ENCODE measurements at places on chromosomes 3 and 15.

GRCh38 chr15:51119120-51119519 lies 24.4 kb upstream of the TNFAIP8L3 start:
- no peak for DNase-seq

GRCh38 chr3:49673715-49674496 lies at the start of gene APEH:
TSS of gene APEH (plus strand) at chr3:49674351. CDS start at chr3:49674402, 51 bp downstream.
- peak; percentile 99 for DNase-seq

DNA sequence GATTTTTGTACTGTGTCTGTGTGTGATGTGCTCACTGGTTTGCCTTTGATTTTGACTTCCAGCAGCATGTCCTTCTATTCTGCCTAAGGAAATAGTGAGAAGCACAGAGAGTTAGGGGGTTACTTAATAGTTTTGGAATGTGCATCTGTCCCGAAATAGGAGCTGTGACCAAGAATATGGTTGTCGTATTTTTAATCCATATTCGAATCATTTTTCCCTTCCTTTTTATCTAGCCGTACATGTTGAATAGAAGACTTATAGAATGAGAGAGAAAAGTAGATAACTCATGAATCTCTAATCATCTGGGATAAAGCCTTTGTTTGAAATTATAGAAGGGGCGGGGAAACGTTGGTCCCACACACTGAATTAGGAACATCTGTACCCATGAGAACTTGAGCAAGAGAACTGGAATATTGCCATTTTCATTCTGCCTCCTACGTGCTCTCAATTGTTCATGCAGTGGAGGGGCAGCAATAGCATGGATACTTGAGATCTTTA lies 23.6 kb downstream of the CRTC3 start:
- DNase-seq = peak; percentile 47

DNA sequence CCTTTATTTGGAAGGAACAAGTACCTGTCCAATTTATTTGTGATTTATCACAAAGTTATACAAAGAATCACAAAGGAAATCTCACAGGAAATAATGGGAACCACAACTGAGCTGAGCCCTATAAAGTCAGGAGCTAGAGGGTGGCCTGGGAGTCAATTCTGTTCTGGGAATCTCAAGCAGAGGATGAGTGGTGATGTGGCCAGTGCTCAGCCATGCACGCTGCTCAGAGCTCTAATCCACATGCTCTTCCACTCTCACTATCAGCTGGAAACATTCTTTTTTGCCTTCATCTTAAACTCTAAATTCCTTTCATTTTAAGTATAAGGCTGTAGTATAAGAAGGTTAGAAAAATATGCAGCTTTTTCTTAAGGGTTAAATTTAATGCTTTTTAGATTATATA lies 36.6 kb downstream of the UACA start:
- peak; percentile 26 for DNase-seq

DNA sequence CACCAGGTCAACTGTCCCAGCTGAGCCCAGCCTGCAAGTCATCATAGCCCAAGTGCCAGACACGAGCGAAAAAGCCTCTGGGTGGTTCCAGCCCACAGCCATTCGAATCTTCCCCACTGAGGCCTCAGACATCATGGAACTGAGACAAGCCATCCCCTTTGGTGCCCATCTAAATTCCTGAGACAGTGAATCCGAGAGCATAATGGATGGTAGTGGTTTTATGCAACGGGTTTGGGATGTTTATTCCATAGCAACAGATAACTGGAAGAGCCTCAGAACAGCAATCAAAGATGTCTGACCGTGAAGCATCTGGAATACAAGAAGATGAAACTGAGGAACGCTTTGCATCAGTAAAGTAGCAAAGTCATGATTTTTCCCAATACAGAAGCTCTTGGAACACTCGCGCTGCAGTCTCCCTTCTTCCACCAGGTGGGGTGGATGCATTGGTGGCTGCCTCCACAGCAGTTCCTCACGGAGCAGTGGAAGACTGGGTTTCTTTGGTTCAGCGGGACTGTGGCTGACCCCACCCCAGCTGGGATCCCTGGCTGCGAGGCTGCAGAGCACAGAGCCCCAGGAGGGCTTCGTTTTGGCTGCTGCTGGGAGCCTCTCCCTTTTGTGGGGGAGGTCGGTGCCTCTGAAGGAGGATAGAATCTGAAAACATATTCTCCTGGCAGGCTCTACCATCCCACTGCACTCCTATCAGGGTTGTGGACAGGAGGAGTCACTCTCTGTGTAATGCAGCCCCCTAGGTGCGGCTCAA lies 26.4 kb upstream of the PDE8A start:
- DNase-seq = peak; percentile 73

GRCh38 chr3:15330031-15330596 lies 2.3 kb downstream of the SH3BP5 start:
- no peak for DNase-seq

DNA sequence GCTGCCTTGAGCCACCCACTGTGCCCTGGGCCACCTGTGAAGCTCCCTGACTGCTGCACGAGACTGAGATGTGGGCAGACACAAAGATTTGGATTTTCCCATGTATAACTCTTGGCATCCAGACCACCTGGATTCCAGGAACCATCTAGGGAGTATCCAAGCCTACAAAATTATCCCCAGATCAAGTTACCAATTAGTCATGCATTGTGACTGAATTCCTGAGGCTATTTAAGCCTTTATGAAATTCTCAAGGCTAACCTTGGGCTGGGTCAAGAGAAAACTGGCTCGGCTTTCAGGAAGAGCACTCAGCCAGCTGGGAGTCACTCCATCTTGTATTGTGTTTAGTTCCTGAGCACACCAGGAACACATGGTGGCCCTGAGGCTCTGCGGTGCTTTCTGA lies 13.3 kb upstream of the ATP13A5 start:
- DNase-seq = no peak

- no peak for DNase-seq
Observed at GRCh38 chr3:185623939-185624665, 38.0 kb downstream of the SENP2 start.

- no peak for DNase-seq
Observed at GRCh38 chr3:3772920-3773319, 26.3 kb upstream of the LRRN1 start.

All from hepatic stellate cell (primary cell).